ELR (cell line): ENCODE measurements at places on chromosomes 16 and 17.

DNA sequence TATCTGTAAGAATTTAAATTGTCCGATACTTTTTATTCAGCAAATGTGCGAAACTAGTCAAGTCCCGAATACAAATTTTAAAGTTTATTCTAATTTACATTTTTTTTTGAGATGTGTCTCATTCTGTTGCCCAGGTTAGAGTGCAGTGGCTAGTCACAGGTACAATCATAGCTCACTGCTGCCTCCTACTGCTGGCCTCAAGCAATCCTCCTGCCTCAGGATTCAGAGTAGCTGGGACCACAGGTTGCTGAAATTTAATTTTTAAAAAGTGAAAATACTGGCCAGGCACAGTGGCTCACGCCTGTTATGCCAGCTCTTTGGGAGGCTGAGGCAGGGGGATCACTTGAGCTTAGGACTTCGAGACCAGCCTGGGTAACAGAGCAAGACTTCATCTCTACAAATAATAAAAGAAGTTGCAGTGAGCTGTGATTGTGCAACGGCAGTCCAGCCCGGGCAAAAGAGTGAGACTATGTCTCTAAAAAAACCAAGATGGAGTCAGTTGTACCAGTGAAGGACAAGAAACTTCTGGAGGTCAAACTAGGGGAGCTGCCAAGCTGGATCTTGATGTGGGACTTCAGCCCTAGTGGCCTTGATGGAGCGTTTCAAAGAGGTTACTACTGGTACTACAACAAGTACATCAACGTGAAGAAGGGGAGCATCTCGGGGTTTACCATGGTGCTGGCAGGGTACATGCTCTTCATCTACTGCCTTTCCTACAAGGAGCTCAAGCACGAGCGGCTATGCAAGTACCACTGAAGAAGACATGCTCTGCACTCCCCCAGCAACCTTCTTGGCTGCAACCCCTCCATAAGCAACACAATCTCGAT, 5.6 kb downstream of the POLG2 start:
- peak; percentile 66 for DNase-seq

GRCh38 chr16:14337303-14338191, 266.4 kb downstream of the MRTFB start:
- DNase-seq = no peak

- no peak for DNase-seq
These were observed 10.0 kb downstream of the SPATA32 start for GRCh38 chr17:45251931-45252330.

DNA sequence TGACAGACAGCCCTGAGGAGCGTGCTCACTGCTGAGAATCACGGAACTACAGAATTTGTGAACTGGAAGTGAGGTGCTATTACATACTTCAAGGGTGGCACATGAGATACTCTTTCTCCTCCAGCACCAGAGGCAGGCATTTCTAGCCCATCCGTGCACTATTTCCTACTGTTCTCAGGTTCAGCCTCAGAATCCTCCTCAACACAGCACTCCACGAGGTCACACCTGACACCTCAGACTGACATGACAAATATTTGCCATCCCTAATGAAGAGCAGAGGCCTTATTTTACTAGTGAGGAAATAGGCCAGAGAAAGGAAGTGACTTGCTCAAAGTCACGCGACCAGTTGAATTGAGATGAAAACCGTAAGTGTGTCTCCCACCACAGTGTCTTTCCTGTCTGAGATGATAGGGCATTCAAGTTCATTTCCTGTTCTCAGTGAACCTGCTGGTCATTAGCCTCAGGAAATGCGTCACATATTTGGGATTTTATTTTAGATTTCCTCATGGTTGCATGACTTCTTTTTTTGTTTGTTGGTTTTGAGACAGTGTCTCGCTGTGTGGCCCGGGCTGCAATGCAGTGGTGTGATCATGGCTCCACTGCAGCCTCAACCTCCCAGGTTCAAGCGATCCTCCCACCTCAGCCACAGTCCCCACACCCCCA, 23.6 kb downstream of the SEZ6 start:
- DNase-seq = peak; percentile 63

GRCh38 chr16:81539009-81539758, 94.6 kb downstream of the CMIP start:
- DNase-seq = no peak

GRCh38 chr16:73882651-73883050, 414.0 kb upstream of the PSMD7 start:
- no peak for DNase-seq

DNA sequence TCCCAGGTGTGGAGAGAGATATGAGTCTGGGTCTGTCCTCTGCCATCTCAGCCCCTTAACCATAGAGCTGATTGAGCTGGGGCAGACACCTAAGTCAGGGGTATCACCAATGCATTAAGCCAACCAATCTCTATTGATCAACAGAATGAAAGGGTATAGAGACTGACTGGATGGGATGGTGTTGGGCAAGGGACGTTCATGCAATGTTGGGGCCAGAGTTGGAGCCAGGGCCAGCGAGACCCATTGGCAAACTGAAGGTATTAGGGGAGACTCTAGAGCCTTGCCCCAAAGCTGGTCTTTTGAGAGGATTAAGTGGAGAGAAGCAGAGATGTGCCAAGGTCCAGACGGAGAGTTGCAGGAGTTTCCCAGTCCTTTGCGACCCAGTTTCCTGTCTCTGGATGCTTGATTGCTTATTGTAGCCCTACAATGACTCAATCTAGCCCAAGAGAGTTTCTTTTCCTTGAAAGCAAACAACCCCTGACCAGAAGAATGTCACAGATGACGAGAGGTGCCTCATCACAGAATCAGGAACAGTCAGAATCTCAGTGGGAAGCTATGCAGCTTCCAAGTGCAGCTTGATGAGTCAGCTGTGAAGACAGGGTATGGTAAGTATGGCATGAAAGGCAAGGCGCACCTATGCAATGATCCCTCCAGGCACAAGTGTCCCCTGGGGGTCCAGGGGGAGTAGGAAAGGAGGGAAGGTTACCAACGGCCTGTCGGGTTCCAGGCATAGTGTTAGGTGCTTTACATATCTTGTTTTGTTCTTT, 137.2 kb downstream of the UTP18 start:
- DNase-seq = peak; percentile 88

DNA sequence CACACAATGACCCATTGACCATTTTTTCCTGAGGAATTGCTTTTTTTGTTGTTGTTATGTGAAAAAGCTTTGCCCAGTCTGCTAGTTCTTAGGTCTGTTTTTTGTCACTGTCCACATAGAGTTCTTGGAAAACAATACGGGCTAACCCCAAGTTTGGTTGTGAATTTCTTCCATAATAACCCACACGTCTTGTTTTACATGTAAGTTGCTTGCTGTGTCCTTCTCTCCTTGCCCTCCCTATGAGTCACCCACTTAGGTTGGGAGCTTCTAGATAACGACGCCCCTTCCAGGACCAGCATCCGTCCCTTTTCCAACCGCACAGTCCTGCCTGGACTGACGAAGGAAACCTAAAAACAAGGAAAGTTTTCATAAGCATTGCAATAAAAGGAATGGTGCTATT, 175.3 kb upstream of the HS3ST3A1 start:
- DNase-seq = no peak

- no peak for DNase-seq
These were observed 3.1 kb downstream of the SLC43A2 start for GRCh38 chr17:1625581-1625980.

DNA sequence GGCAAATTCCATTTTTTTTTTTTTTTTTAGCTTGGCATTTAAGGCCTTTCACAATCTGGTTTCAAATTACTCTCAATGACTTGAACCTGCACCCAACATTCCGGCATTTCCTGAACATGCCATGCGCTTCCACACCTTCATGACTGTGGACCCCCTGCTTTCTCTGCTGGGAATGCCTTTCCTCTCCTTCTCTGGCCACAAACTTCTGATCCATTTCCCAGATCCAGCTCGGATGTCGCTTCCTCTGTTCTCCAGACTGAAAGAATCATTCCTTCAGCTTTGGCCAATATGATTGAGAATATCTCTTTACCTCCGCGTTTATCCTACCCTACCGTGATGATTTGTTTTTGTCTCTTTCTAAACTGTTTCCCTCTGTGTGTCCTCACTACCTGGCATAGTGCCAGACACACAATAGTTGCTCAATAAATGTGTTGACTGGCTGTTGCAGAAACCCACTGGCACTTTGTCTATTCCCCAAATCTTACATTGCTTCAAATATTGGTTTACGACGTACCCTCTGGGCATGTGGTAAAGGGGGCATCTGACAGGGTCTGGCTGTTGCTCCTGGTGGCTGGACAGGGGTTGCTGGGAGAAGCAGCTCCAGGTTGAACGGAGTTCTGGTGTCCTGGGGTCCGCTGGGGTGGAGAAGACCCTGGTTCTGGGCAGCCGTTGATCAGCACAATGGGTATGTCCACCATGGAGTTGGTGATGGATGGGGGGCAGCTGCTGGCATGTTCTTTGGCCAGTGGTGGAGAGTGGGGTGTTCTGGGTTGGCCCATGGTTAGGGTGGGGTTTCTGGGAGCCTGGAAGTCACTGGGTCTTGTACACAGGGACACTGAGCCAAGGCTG, 14.7 kb downstream of the TNS4 start:
- peak; percentile 83 for DNase-seq

GRCh38 chr17:57050306-57050705, 34.7 kb upstream of the AKAP1 start:
- DNase-seq = no peak

DNA sequence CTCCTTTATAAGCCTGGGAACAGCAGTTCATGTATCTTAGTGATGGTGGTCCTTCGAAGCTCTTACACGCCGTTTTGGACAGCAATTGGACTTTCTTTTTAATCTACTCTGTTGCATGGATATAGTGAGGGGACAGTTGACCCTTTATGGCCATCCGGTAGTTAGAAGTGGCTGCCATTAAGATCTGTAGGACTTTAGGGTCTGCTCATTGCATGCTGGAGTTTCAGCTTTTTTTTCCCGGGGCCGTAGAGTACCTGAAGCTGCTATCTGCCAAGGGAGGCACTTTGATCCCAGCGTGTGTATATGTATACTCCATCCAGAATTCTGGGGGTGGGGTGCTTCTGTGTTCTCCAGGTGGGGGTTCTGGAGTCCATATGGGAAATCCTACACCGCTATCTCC, 1.2 kb downstream of the CYB5D1 start:
- no peak for DNase-seq

DNA sequence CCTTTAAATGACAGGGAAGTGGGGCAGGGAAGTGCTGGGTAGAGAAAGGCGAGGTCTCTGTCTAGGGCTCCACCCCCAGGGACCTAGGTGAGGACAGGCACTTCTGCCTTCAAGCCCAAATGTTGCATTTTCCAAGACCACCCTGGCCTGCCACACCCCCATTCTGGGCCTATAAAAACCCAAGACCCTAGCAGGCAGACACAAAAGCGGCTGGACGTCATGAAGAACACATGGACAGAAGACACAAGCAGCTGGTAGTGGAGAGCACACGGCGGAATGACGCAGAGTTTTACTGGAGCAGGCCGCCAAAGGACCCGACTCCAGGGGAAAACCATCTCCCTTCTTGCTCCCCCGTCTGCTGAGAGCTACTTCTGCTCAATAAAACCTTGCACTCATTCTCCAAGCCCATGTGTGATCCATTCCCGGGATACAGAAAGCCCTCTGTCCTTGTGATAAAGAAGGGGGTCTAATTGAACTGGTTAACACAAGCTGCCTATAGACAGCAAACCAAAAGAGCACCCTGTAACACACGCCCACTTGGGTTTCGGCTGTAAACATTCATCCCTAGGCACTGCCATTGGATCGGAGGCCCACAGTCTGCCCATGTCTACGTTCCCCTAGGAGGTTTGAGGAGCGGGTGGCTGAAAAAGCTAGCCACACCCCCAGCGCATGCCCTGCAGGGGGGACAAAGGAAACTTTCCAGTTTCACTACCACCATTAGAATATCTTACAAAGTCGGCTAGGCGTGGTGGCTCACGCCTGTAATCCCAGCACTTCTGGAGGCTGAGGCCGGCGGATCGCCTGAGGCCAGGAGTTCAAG, 622.2 kb upstream of the SALL1 start:
- DNase-seq = no peak

DNA sequence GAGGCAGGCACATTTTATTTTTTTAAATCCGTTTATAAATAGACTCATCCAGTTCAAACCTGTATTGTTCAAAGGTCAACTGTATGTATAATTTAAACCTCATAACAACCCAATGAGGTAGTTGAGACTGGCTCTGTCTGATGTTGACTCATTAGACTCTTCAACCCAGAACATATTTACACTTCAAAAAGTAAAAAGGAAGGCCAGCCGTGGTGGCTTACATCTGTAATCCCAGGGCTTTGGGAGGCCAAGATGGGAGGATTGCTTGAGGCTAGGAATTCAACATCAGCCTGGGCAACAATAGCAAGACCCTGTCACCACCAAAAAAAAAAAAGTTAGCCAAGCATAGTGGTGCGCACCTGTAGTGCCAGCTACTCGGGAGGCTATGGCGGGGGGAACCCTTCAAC, 32.5 kb upstream of the DHRS7B start:
- peak; percentile 11 for DNase-seq
